ENCODE measurements at places on chromosomes 5 and 9. TPM values are rescaled to one million over a fixed set of nuclear protein-coding genes. Genes with fewer than 3 reads are reported as not detected.
A peak's percentile ranks its signal among the peaks of the same experiment; 100 is the strongest.

GRCh38 chr9:706606-707459, 134.7 kb upstream of the DMRT1 start:
- no peak for DNase-seq
- no peaks in the 10 kb centered on the region for H3K4me1 ChIP-seq
- H3K36me3 ChIP-seq: no peaks in the 10 kb centered on the region
- peak overlapping the region; percentile 37 for H3K4me3 ChIP-seq
- H3K27me3 ChIP-seq: no peaks in the 10 kb centered on the region

- no peak for DNase-seq
- no peaks in the 10 kb centered on the region for H3K36me3 ChIP-seq
Observed at GRCh38 chr5:128241051-128241695, 157.6 kb downstream of the SLC12A2 start.

DNA sequence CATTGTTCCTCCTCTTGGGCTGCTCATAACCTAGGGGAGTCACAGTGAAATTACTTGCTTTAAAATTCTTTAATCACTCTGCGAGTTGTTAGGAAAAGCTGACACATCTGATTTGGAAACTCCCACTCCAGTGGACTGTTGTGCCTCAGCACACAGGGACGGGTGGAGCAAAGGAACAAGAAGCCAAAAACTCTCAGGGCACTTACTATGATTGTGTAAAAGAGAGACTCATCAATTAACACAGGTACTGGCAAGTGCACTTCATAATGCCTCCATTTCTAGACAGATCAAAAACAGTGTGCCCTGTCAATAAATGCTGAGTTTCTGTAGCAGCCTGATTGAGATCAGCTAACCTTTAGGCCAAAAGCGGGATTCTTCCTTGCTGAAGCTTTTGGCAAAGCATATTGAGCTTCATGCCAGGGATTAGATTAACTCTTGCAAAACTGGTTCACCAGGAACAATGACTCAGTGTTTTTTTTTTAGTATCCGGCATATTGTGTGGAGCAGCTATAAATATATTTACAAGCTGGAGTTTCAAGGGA, 55.9 kb downstream of the TMC1 start:
- H3K36me3 ChIP-seq: no peaks in the 10 kb centered on the region
- no peaks in the 10 kb centered on the region for H3K27me3 ChIP-seq
- peaks cover 51% of the 10 kb centered on the region for H3K4me1 ChIP-seq
- H3K4me3 ChIP-seq: peak overlapping the region; percentile 7
- peak overlapping the region; percentile 95 for H3K27ac ChIP-seq

DNA sequence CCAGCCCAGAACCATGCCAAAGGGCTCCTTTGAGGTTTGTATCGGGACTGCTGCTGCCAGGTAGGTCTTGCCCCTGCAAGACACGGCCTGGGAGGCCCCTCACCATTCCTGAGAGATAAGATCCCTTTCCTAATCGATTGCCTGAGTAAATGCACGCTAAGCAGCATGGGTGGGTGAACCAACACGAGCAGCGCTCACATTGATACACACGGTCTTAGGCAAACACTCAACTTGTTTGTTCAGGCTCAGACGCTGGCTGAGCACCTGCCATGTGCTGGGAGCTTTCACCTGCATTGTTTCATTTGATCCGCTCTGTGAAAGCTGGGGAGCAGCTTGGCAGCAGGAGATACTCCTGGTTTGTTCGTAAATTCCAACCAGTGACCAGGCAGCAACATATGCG, 76.9 kb upstream of the NEURL1B start:
- H3K27me3 ChIP-seq: no peaks in the 10 kb centered on the region
- H3K4me3 ChIP-seq: no peak overlapping the region
- no peaks in the 10 kb centered on the region for H3K36me3 ChIP-seq
- H3K4me1 ChIP-seq: no peaks in the 10 kb centered on the region
- no peak for DNase-seq
- H3K27ac ChIP-seq: no peak overlapping the region

GRCh38 chr9:88641456-88642240, 106.7 kb downstream of the NXNL2 start:
- H3K4me3 ChIP-seq: no peak overlapping the region
- no peak overlapping the region for H3K27ac ChIP-seq
- DNase-seq: no peak
- no peaks in the 10 kb centered on the region for H3K27me3 ChIP-seq

- no peaks in the 10 kb centered on the region for H3K36me3 ChIP-seq
- no peaks in the 10 kb centered on the region for H3K27me3 ChIP-seq
- H3K27ac ChIP-seq: no peak overlapping the region
- DNase-seq: no peak
- peaks cover 10% of the 10 kb centered on the region for H3K4me1 ChIP-seq
Observed at GRCh38 chr9:130768265-130768664, 66.8 kb upstream of the ABL1 start.

GRCh38 chr9:78280982-78281668, 15.8 kb upstream of the PSAT1 start:
- no peaks in the 10 kb centered on the region for H3K27me3 ChIP-seq
- H3K36me3 ChIP-seq: no peaks in the 10 kb centered on the region
- H3K27ac ChIP-seq: no peak overlapping the region
- no peaks in the 10 kb centered on the region for H3K4me1 ChIP-seq

DNA sequence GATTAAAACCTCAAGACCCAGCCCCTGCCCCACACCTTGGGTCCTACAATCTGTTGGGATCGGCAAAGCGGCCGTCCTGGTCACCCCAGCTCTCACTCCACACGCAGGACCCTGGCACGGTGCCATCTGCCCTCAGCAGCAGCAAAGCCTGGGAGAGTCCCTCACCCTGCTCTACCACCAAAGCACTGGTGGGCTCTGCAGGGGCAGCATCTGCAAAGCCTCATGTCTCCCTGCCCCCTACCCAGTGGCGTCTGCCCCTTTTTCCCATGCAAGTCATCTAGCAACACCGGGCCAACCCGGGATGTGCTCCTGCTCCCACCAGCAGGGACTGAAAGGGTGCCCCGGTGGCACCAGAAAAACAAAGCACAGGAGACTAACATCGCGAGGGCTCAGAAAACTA, 19.6 kb upstream of the CNOT6 start:
- no peak overlapping the region for H3K4me3 ChIP-seq
- H3K4me1 ChIP-seq: no peaks in the 10 kb centered on the region
- H3K36me3 ChIP-seq: no peaks in the 10 kb centered on the region

DNA sequence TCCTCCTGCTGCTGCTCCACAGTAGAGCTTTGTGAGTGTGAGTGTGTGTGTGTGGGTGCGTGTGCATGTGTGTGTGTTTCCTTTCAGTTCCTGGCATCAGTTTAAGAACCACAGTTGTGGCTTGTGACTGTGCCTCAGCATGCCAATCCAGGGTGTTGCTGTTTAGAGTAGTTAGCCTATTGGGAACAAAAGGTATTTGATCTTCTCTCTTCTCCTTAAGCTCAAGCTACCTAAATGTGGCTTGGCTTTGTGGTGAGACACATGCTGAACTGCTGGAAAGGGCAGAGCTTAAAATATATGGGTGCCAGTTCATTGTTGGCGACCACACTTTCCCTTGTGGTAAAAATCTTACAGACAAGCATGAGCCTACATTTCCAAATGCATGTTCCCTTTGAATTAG, 116.6 kb upstream of the BNC2 start:
- H3K27me3 ChIP-seq: no peaks in the 10 kb centered on the region
- H3K4me1 ChIP-seq: no peaks in the 10 kb centered on the region
- no peak overlapping the region for H3K27ac ChIP-seq
- H3K36me3 ChIP-seq: no peaks in the 10 kb centered on the region
- H3K4me3 ChIP-seq: no peak overlapping the region

- no peaks in the 10 kb centered on the region for H3K27me3 ChIP-seq
- no peaks in the 10 kb centered on the region for H3K4me1 ChIP-seq
- no peak overlapping the region for H3K4me3 ChIP-seq
- no peak overlapping the region for H3K27ac ChIP-seq
- DNase-seq: no peak
- no peaks in the 10 kb centered on the region for H3K36me3 ChIP-seq
Observed at GRCh38 chr9:121778252-121779225, 127.1 kb downstream of the DAB2IP start.

DNA sequence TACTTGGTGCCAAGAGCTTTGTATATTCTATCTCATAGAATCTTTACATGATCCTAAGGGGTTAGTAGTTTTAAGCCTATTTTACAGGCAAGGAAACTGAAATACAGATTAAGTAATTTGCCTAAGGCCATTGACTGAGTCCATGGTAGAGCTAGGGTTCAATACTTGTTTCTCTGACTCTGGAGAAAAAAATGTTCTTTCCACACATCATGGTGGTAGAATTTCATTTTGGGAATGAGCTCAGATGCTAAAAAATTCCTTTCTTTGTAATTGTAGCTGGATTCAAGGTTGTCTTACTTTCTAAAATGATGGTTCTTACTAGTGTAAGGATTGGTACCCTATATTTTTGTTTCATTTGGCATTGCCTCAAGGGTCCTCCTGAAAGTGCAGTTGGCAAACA, 86.0 kb downstream of the ANKRD55 start:
- H3K4me1 ChIP-seq: no peaks in the 10 kb centered on the region
- no peaks in the 10 kb centered on the region for H3K36me3 ChIP-seq
- no peak overlapping the region for H3K27ac ChIP-seq
- no peaks in the 10 kb centered on the region for H3K27me3 ChIP-seq

GRCh38 chr9:114790521-114790920, 15.3 kb downstream of the TNFSF15 start:
- no peaks in the 10 kb centered on the region for H3K36me3 ChIP-seq
- H3K4me1 ChIP-seq: no peaks in the 10 kb centered on the region
- no peak overlapping the region for H3K27ac ChIP-seq
- H3K27me3 ChIP-seq: no peaks in the 10 kb centered on the region

DNA sequence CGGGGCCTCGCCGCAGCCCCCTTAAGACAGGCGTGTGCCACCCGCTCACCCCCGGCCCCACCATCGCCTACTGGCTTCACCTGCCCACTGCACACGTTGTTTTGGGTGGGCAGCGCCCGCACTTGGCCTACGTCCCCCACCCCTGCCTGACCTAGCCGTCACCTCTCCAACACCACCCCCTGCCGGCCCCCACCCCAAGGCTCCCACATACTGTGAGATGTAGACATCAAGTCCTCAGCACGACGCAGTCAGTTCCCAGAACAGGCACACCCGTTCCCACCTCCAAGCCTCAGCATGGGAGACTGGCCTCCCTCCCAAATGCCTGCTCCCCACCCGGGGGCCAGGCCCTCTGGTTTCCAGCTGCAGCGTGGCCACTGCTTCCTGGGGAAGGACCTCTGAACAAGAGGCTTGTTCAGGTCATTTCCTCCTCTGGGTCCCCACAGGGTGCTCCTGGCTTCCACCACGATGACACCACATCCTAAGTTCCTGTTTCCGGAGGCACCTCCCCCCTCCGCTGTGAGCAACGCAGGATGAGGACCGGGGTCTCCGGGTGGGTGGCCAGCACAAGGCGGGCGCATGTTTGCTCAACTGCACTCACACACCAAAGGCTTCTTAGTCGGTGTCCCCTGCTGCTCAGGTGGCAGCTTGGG, 11.3 kb downstream of the DBN1 start:
- peaks cover under 1% of the 10 kb centered on the region for H3K4me1 ChIP-seq
- no peak overlapping the region for H3K4me3 ChIP-seq
- H3K36me3 ChIP-seq: no peaks in the 10 kb centered on the region
- H3K27ac ChIP-seq: no peak overlapping the region

- H3K4me3 ChIP-seq: no peak overlapping the region
- no peaks in the 10 kb centered on the region for H3K27me3 ChIP-seq
- DNase-seq: no peak
- no peak overlapping the region for H3K27ac ChIP-seq
- H3K4me1 ChIP-seq: no peaks in the 10 kb centered on the region
Observed at GRCh38 chr9:105079457-105079856, 151.5 kb upstream of the ABCA1 start.

DNA sequence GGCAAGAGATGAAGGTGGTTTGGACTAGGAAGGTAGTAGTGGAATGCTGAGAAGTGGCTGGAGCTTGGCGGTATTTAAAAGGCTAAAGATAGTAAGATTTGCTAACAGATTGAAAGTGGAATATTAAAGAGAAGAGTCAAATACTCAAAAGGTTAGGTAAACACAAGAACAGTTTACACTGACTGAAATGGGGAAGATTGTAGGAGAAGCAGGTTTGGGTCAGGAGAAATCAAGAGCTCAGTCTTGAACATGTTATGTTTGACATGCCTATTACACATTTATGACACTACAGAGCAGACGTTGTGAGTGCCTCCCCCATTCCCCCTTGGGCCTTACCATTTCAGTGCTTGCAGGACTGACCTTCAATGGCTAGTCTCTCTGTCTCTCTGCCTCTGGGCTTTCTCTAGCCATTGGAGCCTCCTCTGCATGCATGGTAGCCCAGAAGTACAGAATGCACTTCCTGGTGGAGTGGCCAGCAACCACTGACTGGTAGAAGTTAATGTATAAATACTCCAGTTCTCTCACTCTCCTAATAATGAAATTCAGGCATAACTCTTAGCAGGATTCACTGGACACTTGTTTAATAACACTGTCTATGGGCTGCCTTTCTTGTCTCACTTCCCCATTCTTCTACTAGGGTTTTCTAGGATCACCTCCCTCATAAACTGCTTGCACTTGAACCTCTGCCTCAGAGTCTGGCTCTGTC, 56.8 kb downstream of the HMGCS1 start:
- DNase-seq: no peak
- no peak overlapping the region for H3K27ac ChIP-seq
- no peaks in the 10 kb centered on the region for H3K27me3 ChIP-seq

GRCh38 chr5:149728303-149728702, 1.8 kb upstream of the PPARGC1B start:
- H3K36me3 ChIP-seq: no peaks in the 10 kb centered on the region
- H3K4me1 ChIP-seq: peaks cover 3% of the 10 kb centered on the region
- DNase-seq: no peak
- H3K27ac ChIP-seq: no peak overlapping the region

DNA sequence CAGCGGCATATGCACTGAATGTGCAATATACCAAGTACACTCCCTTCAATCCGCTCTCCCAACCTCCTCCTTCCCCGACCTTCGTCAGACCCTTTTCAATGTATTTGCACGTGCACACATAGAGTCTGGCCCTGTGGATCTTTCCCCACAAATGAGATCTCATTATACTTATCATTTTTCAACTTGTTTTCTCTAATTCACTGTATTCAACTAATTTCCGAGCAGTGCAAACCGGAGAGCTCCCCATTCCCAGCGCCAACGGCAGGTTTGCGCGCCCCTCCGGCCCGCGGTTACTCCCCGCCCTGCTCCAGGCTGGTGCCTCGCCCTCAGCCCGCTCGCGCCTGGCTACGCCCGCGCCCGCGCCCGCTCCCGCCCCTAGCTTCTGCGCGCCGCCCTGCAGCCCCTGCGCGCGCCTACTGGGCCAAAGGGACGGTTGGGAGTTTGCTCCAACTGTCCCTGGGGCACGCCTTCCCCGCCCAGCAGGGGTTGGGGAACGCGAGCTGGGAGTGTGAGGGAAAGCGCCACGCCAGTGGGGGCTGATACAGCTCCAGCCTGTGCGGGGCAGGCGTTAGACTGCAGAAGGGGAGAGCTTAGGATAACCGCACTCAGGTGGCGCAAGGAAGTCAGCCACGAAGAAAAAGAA, 3.3 kb upstream of the CDC20B start:
- DNase-seq: no peak
- H3K4me3 ChIP-seq: peak overlapping the region; percentile 59
- no peaks in the 10 kb centered on the region for H3K27me3 ChIP-seq
- no peaks in the 10 kb centered on the region for H3K36me3 ChIP-seq
- peak overlapping the region; percentile 86 for H3K27ac ChIP-seq

The DDX46 gene
- total RNA-seq: 90.8 TPM

The CTSV gene
- 27.1 TPM for total RNA-seq

The ZBTB34 gene
- total RNA-seq: 5.5 TPM

The LCN12 gene
- total RNA-seq: 2.5 TPM

The KCNIP1 gene
- total RNA-seq: not detected

The ANKDD1B gene
- 0.10 TPM for total RNA-seq

The ANGPTL2 gene
- 0.08 TPM for total RNA-seq

The FOXD4L5 gene
- 0.08 TPM for total RNA-seq

The GABRB2 gene
- not detected for total RNA-seq

The SLC6A7 gene
- not detected for total RNA-seq

The PTPRD gene
- total RNA-seq: not detected

The SYK gene
- total RNA-seq: 0.28 TPM

Measured in Panc1 (cell line).